Caki2 (cell line): ENCODE measurements at places on chromosomes 5 and 9. TPM values are rescaled to one million over a fixed set of nuclear protein-coding genes. Genes with fewer than 3 reads are reported as not detected.

PRSS3 gene
- total RNA-seq, result not detected in 2 replicates

GRCh38 chr5:77627869-77628674 is 10.4 kb downstream of the OTP start:
- DNase-seq, result no peak

DNA sequence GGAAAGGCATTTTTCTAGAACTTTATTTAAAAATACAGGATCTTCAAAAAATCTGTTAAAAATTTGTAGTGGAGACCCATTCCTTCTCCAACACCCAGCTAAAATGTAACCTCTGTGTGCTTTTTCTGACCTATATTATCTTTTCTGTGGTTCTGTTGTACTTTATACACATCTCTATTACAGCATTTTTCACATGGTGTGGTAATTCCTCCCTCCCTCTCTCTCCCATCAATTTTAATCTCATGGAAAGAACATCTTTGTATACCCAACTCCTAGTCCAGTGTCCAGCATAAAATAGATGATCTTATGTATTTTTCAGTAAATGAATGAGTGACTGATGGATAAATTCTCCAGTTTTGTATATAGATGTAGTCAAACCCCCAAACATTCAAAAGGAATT is 183.4 kb upstream of the KLF9 start:
- DNase-seq, result no peak

- DNase-seq, result no peak
Observed at GRCh38 chr9:99430301-99430700, 208.2 kb downstream of the SEC61B start.

GRCh38 chr5:168211245-168211644 is 80.2 kb upstream of the WWC1 start:
- no peak for DNase-seq

- no peak for DNase-seq
Observed at GRCh38 chr9:38718148-38718547, 1.8 kb downstream of the FAM240B start.

CSF1R gene
- not detected in 2 replicates for total RNA-seq

FUBP3 gene
- 23.8 and 28.4 TPM in 2 replicates for total RNA-seq

DNA sequence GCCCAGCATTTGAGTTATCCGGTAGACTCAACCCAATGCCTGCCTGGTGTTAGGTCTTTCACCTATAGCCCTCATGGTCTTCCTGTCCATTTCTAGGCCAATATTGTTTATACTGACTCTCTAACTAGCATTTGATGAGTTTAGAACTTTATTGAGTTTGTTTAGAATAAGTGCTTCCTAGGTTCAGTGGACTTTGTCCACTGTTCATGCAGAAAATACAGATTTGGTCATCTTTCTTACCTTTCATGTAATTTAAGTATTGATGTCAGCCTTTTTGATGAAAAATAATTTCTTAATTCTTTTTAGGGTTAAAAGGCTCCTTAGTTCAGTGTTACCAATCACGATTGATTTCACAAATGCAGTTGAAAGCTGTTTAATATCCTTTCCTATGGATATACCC is 22.0 kb downstream of the CYSTM1 start:
- no peak for DNase-seq

DNA sequence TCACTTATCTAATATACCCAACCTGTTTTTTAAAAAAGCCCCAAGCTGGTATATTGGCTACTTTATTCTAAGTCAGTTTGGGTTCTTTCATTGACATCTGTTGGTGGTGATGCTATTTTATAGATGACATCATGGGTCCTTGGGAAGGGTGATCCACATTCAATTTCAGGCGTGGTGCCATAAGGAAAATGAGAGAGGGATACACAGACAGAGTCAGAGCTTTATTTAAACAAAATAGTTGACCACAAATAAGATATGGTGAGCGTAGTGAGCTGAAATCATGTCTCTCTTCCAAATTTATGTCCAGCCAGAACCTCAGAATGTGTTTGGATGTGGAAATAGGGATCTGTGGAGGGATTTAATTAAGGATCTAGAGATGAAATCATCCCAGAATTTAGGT is 302.4 kb downstream of the MAT2B start:
- no peak for DNase-seq
